ENCODE measurements at places on chromosomes 3 and 15.

DNA sequence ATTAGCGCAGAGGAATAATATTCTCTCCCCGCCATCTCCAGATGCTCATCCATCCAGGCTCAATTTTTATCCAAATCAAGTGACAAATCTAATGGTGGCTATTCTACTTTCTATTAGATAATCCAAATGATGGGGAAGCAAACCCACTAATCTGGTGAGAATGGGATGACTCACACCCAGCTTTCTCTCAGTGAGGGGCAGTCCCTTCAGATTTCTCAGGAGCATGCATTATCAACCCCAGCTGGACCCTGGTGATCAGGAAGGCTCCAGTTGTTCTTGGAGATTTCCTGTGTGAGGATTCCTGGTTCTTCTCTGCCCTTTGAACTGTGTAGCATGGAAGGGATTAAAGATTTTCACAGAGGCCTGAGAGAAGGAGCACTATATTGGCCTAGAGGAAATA is 358.0 kb downstream of the WDR72 start:
- no peak for DNase-seq

DNA sequence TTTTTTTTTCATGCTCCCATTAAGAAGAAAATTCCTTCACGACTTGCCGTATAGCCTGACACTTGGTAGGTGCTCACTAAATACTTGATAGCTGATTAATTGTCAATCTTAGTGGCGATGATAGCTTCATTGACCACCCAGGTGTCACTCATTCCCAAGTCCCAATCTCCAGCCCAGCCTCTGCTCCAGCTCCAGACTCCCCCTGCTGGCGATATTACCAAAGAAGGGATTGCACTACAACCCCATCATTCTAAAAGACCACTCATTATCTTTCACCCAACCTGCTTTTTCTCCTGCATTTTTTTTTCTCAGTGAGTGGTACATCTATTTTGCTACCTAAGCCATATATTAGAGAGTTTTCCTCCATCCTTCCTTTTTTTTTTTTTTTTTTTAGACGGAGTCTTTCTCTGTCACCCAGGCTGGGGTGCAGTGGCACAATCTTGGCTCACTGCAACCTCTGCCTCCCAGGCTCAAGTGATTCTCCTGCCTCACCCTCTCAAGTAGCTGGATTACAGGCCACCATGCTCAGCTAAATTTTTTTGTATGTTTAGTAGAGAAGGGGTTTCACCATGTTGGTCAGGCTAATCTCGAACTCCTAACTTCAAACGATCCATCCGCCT is 19.5 kb upstream of the COMMD2 start:
- DNase-seq, result no peak

DNA sequence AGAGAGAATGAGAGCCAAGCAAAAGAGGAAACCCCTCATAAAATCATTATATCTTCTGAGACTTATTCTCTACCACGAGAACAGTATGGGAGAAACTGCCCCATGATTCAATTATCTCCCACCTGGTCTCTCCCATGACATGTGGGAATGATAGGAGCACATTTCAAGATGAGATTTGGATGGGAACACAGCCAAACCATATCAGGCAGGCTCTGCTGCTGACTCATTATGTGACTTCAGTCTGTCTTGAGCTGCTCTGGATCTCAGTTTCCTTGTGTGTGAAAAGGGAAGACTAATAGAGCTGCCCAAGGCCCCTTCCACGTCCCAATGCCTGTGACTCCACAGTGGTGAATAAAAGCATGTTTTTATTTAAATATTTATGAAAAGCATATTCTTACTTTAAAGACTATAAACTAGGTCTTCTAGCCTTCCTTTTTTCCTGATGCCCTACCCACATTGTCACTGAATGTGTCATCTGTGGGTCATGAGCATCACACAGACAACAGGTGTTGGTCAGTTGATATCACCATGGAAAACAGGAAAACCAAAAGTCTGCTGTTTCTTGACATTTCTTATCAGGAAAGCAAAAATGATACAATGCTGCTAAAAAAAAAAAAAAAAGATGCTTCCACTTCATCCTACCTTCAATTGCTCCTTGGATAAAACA is 96.0 kb upstream of the PPP2R3A start:
- peak; percentile 61 for DNase-seq

DNA sequence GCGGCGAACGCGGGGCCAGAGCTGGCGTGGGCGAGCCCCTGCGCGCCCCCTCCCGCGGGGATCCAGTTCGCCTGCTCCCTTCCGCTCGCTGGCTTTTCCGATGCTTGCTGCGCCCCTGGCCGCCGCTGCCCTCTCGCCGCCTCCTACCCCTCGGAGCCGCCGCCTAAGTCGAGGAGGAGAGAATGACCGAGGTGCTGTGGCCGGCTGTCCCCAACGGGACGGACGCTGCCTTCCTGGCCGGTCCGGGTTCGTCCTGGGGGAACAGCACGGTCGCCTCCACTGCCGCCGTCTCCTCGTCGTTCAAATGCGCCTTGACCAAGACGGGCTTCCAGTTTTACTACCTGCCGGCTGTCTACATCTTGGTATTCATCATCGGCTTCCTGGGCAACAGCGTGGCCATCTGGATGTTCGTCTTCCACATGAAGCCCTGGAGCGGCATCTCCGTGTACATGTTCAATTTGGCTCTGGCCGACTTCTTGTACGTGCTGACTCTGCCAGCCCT is 721 bp downstream of the P2RY1 start:
- peak; percentile 1 for DNase-seq

- DNase-seq, result no peak
Observed at GRCh38 chr3:27340534-27340933, 28.6 kb downstream of the NEK10 start.

GRCh38 chr3:57169108-57169507 is 4.0 kb upstream of the IL17RD start:
- DNase-seq, result no peak

- DNase-seq, result no peak
Observed at GRCh38 chr3:165210132-165210531, 13.9 kb upstream of the SLITRK3 start.

- DNase-seq, result no peak
Observed at GRCh38 chr3:176097027-176097426, 1100.3 kb downstream of the TBL1XR1 start.

DNA sequence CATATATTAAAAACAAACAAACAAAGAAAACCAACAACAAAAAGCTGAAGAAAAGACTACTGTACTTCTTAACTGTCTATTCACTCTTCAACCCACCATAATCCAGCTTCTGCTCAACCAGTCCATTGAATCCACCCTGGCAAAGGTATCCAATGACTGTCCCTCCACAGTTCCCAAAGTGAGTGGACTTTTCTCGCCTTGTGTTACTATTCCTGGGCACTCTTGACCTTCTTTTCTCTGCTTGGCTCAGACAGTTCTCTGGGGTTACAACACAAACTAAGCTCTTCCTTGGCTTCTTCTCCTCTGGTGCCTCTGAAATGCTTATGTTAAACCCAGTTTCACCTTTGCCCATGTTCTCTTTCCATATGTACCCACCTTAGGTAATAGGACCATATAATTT is 420.2 kb downstream of the PLCL2 start:
- no peak for DNase-seq
